ENCODE measurements at places on chromosomes 2 and 18.

GRCh38 chr2:191582355-191582754 lies 95.6 kb upstream of the NABP1 start:
- no peak for DNase-seq

- no peak for DNase-seq
These were observed 810.3 kb upstream of the SALL3 start for GRCh38 chr18:78169174-78169864.

DNA sequence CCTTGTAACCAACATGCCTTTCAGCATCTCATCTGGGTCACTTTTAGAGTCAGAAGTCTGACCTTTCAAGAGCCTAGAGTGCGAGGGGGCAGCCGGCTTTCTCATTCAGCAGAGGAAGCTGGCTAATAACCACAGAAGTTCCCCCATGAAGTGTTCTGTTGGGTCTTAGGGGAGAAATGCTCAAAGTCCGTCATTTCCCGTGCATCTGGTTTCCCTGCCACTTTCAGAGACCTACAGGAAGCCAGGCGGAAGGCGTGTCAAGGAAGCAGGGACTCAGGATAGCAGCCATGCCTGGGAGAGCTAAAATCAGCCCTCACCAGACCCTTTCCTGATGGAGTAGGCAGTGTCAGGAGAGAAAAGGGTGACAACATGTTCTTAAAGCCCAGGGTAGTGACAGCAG lies 301.8 kb upstream of the ID2 start:
- DNase-seq, result no peak

DNA sequence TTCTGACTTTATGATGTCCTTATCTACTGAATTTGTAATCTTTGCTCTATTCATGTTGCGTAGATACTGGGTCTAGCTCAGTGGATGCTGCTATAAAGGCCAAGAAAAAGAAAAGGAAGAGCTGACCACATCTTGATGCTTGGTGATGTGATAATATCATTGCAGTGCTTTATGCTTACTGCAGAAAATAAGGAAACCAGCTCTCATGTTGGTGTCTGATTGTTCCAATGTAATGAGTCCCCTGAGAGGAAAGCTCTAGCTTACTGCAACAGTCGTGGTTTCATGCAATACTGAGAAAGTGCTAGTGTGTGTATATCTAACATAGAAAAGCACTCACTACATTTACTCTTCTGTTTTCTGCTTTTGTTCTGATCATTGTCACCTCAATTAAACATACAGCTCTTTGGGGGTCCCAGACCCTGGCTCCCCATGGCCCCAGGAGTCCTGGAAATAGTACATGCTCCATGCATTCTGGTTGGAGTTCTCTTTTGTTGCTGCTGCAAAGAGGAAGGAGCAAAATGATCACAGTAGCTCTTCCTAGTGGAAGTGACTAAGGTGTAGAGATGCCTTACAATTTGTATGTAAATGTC lies 338.8 kb downstream of the CYRIA start:
- no peak for DNase-seq

DNA sequence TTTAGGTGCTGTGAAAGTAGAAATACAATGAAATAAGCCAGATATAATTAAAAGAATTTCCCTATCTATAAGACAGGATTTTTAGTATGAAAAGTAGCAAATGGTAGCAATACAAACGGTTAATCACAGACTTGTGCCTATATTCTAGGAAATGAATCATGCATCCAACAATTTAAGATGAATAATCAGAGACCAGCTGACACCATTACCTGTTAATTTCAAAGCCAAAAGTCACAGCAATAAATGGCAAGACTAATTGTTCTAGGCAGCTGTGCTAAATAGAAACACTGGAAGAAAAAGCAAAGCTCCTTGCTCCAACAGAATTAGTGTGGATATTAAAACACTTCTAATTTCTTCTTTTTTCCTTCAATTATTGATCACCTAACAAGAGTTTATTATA lies 35.1 kb upstream of the MPP4 start:
- no peak for DNase-seq

- DNase-seq, result no peak
These were observed 26.6 kb downstream of the CFAP210 start for GRCh38 chr2:169667583-169667982.

DNA sequence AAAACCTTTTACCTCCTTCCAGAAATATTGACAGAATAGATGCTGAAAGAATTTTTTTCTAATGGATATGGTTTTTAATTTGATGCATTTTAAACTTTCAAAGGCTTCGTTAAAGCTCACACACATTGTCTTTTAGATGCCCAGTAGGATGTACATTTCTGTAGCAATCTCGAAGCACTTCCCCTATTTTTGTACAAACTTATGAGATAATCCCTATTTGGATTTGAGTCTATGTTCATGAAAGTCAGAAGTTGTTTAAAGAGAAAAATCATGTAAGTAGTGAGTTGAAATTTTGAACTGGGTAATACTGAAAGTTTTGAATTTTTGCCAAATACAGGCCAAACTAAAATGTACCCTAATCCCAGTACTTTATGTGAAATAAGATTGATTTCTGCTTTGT lies 38.1 kb upstream of the MMADHC start:
- no peak for DNase-seq

- no peak for DNase-seq
These were observed 7.8 kb upstream of the ANXA4 start for GRCh38 chr2:69734035-69734611.

DNA sequence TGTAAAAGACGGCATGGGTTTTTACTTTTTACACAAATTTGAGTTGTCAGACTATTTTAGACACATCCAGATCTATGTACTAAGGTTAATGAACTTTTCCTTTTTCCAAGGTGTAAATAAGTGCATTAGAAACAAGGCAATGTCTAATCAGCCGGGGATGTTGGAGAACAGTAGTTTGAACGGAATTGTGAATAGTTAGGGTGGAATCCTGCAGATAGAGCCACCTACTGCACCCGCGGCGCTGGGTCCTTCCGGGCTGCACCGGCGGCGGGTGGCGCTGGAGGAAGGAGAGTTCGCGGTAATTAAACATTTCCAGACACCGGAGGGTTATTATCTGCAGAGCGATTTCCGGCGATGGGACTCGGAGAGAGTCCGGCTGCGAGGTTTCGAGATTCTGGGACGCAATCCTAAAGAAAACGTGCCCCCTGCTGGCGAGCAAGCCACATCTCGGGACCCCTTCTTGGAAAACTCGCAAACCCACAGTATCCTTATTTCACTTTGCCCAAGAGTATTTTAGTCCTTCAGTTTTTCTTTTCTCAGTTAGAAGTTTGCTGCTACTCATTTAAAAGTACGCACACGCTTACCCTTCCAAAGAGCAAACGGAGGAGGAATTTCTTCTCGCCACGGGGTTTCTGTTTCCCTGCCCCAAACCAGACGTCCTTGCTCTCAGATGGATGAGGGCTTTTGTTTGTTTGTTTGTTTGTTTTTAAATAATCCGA lies 4.5 kb upstream of the OSR1 start:
- no peak for DNase-seq

- no peak for DNase-seq
These were observed 139.2 kb downstream of the SLC4A3 start for GRCh38 chr2:219766658-219767057.

GRCh38 chr2:70089220-70089982 lies 2.1 kb downstream of the PCBP1 start:
- DNase-seq, result no peak

DNA sequence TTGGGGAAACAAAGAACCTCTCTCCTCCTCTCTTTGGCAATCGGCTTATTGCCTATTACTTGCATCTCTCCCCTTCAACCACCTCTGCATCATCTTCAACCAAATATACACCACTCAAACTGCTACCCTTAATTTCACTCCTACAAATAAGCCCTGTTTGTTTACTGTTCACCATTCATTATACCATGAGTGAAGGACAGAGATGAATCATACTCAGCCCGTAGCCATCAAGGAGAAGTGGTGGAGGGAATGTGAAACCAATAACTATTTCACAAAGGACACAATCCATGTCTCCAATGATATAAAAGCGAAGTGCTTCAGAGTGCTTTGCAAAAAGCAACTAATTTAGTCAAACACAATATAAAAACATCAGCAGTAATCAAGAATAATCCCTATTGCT lies 76.8 kb downstream of the CACNB4 start:
- DNase-seq, result no peak

- no peak for DNase-seq
These were observed 269.0 kb downstream of the DCDC2C start for GRCh38 chr2:3972377-3972776.

DNA sequence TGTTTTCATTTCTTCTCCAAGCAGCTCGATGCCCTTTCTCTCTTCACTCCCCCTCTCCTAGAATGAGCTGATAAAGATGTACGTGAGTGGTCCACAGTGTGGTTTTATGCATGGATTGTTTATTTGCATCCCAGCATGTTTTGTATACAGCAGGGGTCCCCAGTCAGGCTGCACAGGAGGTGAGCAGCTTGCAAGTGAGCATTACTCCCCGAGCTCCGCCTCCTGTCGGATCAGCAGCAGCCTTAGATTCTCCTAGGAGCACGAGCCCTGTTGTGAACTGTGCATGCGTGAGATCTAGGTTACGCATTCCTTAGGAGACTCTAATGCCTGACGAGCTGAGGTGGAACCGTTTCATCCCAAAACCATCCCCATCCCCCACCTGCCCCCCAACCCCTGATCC lies 262.6 kb downstream of the AGAP1 start:
- no peak for DNase-seq

- DNase-seq, result no peak
These were observed 219.3 kb upstream of the TNP1 start for GRCh38 chr2:217079165-217079564.

GRCh38 chr2:239831861-239832489 lies 193.2 kb downstream of the NDUFA10 start:
- DNase-seq, result no peak

DNA sequence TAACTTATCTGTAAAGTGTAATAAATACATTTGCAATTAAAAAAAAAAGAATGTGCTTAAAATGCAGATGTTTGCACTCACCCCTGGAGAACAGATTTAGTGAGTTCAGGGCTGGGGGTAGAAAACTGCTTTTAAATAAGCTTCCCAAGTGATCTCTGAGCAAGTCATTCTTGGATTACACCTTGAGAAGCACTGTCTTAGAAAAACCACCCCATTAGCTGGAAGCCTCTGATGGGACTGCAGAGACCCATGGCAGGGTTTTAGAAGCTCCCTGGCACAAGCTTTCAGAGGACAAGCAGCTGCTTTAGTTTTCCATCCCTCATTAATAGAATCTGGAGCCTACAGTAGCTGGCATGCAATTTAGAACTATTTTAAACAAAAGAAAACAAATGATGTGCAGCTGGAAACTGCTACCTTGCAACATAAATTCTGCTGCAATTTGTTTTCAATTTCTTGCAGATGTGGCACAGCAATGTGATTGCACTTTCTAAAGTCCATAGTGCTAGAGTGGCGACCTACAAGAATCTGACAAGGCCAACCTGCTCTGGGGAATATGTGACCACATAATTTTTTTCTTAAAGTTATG lies 141.5 kb downstream of the CDC42EP3 start:
- DNase-seq, result no peak

DNA sequence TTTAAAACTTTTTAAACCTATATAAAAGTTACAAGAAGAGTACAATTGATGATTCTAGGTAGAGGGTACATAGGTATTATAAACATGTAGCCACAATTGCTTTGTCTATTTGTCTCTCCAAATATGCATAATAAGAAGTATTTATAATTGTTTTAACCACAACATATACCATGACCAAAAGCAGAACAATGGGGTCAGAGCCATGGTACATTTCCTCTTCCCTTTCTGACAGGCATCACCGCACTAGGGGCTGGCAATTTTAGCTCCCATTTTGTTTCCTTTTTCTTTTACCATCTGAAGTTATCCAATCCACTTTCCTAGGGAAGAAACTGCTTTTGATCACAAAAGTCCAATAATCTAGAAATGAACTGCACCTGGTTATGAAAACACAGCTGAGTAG lies 49.3 kb downstream of the TMX3 start:
- DNase-seq, result no peak

DNA sequence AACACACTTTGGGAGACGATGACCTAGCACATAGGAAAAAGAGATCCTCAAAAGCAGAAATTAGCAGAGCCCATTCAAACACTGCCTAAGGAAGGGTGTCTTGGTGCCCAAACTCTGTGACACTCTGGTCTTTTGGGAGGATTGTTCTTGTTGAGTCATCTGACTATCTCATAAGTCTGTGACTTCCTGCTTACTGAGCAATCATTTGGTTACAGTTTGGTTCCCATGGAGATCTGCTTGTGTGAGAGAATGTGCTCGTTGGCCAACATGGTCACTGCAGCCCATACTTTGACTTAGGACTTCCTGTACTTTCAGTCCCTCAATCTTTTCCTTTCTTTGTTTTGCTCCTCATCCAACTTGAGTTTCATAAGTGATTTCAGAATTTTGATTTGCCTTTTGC lies 602.9 kb downstream of the NYAP2 start:
- no peak for DNase-seq

DNA sequence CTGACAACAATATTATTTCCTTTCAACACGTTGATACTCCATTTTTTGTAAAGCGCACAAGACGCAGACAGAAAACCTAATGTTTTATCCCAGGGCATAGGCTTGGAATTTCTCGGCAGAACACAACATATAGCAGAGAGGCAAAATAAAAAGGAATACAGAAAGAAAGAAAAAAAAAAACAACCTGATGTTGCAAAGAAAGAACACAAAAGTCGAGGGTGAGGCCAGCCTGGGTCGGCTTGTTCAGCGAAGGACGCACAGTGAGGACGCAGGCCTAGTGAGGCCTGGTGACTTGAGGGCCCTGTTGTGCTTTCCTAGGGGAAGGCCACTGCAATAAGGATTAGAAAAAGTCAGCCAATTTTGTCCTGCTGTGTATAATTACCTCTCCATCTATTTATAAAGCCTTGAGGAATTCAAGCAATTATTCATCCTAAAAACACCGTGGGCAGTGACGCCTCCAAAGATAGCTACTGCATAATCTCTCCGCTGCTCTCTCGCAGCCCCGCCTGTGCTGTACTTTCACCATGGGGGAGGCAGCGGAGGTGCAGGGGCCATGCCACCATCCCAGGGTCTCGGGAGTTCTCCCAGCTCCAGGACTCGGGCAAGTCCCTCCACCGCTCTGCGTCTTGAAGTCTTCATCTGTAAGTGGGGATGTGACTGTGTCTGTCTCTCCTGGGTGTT lies 61.9 kb upstream of the SH3RF3 start:
- DNase-seq, result no peak

GRCh38 chr18:31042406-31043181 lies at the start of gene DSC3:
Gene DSC3 (minus strand): TSS chr18:31042742. CDS start chr18:31042660, 82 bp downstream.
- DNase-seq, result no peak

DNA sequence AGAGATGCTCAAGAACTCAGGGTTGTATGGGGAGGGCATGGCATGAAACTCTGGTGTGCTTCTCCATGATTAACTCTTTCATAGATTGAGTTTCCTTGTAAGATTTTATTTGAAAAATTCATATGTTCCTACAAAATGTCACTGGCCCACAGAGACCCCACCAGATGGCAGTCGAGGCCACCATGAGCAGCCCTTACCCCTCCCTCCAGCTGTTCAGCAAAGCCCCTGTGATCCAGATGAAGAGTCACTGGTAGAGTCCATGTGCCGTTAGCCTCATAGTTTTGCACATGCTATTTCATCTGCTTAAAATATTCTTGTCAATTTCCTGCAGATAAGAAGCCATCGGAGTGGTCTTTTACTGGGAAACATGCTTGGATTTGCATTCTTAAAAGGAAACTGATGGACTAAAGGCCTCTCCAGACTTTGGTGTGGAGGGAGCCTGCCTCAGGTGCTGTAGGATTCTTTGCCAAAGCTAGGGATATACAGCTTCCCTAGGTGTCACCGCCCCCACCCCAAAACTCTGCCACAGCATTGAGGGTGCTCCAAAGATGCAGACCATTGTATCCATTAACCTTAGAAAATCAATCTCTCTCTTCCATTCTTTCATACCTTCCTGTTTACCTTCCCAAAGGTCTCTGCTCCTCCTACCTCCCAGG lies 18.8 kb downstream of the ZNF385B start:
- DNase-seq, result no peak
